ENCODE measurements at places on chromosomes 1 and 21.

DNA sequence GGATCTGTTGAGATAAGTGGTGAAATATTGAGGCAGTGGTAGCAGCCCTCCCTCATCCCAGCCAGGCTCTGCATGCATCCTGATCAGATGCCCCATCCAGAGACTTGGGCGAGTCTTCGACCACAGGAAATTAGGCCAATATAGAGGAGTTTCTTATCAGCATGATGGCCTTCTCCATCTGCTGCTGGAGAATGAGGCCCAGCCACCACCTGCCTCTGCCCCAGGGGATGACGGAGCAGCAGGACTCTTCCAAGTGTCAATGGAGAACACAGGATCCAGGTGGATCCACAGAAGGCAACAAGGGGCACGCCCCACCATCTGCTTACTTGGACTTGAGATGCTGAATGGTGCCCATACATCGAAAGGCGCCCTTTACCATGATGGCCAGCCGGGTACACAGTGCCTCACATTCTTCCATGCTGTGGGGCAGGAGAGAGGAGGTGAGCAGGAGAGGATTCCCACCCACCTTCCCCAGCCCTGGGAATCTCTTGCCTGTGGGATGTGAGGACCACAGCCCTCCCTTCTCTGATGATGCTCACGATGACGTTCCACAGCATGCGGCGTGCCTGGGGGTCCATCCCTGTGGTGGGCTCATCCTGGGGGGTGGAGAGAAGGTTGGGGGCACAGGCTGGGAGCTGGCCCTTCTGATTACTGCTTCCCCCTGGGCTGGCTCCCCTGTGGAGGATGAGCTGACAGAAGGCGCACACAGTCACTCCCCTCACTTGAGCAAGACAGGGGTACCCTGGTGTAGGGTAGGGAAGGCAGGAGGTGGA lies 91.5 kb upstream of the GCLM start:
- no peak for DNase-seq

DNA sequence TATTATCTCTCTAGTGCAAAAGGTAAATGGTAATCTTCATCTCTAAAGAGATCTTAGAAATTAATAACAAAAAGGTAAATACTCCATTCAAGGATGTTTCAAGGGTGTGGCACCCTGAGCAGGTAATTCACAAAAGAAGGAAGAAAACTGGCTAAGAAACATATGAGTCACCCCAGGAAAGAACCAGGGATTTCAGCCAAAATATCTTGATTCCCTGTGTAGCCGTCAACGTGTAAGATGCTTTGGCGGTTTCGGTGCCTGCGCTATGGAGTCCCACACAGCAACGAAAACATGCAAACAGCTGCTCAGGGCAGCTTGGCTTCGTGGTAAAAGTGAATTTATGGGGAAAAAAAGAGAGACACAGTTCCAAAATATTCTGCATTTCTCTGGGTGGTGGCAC lies 3.7 kb downstream of the ITGB2 start:
- no peak for DNase-seq

- no peak for DNase-seq
Measured at GRCh38 chr1:242011894-242012660, 13.2 kb upstream of the MAP1LC3C start.

- no peak for DNase-seq
Measured at GRCh38 chr1:42117214-42117613, 36.0 kb upstream of the GUCA2B start.

GRCh38 chr21:46097336-46098293 lies at the start of gene COL6A2:
Gene COL6A2, plus strand, starts transcription at chr21:46098112.
- no peak for DNase-seq

- DNase-seq = no peak
Measured at GRCh38 chr1:67957066-67957465, 93.4 kb downstream of the DIRAS3 start.

GRCh38 chr1:77796695-77797405 lies 17.4 kb downstream of the MIGA1 start:
- peak; percentile 84 for DNase-seq

- no peak for DNase-seq
Measured at GRCh38 chr1:53326598-53327181, 1.2 kb downstream of the LRP8 start.

DNA sequence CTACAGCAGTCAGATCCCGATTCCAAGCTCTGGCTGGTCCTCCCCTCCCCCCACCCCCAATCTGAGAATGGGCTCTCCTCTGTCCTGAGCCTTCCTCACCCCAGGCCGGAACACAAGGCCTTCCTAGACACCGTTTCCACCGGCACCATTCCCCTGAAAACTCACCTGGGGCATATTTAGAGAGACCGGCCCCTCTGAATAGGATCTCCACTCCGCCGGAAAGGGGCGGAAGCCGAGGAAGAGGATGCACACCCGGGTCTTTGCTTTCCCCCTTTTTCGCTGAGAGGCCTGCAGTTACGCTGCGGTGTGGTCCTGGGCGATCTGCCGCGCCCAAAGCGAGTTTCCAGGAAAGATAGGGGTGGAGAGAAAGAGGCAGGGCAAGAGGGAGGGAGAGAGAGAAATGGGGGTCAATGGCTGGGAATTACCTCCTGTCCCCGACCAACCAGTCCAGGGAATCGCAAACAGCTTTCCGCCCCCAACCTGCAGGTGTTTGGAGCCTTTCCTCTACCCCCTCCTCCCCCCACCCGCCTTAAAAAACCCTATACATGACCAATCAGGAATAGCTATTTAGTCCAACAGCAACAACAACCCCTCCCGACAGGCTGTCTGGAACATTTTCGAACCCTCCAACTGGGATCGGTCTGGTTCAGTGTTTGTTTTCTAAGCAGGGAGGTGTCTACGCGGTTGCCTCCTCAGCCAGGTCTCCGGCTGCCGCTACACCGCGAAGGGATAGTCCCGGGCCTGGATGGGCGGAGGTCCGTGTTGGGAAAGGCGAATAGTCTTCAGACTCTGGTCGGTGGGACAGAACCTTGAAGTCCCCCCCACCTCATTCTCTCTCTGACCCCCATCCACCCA lies 2.8 kb downstream of the TAL1 start:
- no peak for DNase-seq

GRCh38 chr21:35257413-35257812 lies 208.3 kb upstream of the RUNX1 start:
- no peak for DNase-seq

DNA sequence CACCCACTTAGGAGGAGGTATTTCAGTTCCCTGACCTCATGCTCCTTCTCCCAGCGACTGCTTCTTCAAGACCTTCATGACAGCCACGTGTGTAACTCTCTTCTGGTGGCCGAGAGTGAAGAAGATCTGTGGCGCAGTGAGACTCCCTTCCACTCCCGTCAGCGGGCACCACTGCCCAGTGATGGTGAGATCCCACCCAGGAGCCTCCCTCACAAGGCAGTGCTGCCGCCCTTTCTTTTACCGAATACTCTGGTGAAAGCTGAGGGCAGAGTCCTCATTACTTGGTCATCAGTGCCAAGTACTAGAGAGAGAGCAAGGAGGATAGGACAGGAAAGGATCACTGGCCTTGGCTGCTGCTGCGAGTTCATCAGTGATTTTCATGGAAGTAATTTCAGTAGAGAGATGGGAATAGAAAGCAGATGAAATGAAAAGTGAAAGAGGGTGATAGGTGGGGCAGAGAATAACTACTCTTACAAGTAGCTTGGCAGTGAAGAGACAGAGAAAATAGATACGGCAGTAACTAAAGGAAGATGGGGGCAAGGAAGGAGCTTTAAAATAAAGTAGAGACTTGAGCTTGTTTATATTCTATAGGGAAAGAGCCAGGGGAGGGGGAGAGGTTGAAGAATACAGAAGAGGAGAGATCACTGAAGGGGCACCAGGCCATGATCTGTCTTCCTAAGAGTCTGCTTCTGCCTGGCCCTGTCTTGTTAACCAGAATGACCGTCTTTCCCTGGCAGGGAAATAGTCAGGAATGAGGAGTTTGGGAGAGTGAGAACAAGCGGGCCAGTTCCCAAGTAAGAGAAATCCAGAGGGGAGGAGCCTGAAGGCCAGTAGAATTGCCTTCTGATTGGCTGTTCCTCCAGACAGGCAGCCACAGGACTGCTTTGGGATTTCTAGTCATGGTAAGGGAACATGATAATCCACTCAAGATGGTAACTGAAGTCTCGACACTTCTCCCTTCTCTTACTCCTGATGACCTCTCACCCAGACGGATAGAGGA lies 18.3 kb downstream of the HYI start:
- DNase-seq = peak; percentile 29

GRCh38 chr21:22925032-22925431 lies 1926.8 kb downstream of the NCAM2 start:
- DNase-seq = no peak

GRCh38 chr1:47187231-47187925 lies 2.5 kb downstream of the PDZK1IP1 start:
- DNase-seq = no peak

DNA sequence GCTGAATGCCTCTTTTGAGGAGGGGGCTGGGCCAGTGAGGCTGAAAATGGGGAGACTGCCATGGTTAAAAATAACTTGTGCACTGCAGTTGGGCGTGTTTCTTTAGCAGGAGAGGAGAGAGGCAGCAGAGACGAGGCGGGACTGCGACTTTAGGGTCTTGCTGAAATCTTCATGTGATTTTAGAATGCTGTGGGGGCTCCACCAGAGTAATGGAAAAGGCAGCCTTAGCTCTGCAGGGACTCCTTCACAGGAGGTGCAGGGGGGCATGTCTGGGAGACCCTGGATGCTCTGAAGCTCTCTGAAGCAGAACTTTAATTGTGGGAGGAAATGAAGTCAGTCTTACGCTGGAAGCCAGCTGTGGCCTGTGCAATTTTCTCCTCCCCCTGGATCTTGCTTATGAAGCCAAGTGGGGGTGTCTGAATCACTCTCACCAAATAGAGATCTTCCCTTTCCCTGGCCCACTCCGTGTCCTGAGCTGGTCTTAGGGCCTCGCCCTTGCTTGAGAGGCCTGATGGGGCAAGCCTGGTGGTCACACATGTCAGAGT lies 60.8 kb downstream of the NDUFS5 start:
- peak; percentile 8 for DNase-seq

DNA sequence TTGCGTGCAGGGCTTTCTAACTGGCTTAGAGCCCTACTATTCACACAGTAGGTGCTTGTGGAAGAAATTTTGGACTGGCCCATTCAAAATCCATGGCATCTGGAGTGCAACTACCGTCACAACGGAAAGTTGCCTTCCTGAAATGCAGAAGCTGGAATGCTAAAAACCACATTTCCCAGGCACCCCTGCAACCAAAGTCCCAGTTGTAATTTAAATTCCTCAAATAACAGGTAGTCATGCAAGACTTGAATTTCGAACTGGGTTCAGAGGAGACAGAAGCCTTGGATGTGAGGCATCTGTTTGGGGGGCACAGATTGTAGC lies 186.7 kb downstream of the TOMM20 start:
- DNase-seq = no peak

DNA sequence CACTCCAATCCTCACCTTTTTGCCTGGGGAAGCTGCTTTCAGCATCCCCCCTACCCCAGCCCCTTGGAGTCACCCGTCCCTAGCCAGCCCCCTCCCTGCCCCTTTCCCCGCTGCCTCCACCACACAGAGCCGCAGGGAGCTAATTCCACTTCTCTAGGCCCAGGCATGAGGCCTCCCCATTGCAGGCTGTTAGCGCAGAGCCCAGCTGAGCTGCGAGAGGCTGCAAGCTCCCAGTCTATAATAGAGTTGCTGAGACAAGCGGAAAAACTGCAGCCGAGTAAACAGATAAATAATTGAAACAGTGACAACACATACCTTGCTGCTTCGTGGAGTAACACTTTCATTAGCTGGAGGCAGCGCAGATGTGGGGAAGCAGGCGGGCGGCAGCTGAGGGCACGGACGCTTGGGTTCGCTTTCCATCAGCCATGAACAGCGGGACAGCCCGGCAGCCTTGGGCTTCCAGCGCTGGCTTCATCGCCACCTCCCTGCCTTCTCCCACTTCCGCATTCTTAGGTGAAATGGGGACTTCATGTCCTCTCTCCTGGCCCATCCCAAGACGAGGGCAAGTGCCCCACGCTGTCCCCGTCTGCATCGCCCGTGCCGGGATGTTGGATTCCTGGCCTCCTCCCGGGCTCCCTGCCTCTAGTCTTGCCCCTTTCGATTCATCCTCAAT lies 183.3 kb downstream of the IGSF21 start:
- no peak for DNase-seq

DNA sequence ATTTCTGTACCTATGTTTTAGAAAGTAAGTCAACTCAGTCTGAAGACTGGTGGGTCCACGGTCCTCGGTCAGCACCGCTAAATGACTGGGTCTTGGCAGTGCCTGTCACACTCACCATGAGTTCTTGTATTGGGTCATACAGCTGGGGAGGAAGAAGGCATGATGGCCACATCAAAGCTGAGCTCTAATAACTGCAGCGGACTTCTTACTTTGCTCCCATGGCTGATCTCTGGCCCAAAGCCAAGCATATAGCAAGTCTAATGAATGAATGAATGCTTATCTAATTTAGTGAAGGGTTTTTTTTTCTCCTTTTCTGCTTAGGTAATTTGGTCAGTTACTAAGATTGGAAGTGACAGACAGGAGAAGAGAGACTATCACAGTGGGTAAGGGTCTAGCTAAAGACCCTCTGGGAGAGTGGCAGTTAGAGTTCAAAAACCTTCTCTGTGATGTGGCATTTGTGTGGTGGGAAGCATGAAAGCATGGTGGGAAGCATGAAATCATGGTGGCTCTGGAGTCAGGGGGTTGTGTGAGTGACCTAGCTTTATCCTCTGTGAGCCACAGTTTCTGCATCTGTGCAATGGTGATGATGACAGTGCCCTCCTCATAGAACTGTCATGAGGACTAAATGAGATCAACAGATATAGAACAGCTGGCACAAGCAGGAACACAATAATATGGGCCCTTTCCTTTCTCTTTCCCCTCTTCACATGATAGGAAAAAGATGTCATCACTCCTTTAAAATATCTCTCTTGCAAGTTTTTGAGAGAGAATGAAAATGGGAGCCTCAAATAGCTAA lies 78.9 kb upstream of the JAK1 start:
- DNase-seq = no peak

DNA sequence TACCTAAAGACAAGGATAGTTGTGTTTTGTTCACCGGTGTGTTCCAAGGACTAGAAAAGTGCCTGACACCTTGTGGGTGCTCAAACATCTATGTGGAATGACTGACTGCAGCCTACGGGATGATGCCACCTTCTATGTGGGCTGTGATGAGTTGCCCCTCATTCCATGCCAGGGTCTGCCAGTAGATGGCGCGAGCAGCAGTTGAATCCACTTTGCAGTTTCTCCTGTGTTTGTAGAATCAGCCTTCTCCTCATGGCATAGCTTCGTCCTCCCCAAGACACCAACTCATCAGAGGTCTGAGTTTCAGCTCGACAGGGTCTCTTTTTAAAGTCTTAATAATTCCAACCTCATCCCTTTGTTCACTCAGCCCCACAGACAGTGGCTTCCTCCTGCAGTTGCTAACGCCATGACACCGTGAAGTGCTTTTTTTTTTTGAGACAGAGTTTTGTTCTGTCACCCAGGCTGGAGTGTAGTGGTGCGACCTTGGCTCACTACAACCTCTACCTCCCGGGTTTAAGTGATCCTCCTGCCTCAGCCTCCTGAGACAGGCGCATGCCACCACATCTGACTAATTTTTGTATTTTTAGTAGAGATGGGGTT lies 133.7 kb downstream of the CAPN8 start:
- peak; percentile 38 for DNase-seq

All from midbrain (tissue), 1 donor.